ENCODE measurements at places on chromosomes 1 and 21. TPM values are rescaled to one million over a fixed set of nuclear protein-coding genes. Genes with fewer than 3 reads are reported as not detected.

The ACTL8 gene
- not detected for polyA plus RNA-seq

- no peak for DNase-seq
Measured at GRCh38 chr1:98288494-98288893, 367.7 kb upstream of the DPYD start.

The ZNF695 gene
- polyA plus RNA-seq: 0.11 TPM

The CLCA4 gene
- polyA plus RNA-seq: 11.7 TPM

The CELA3A gene
- polyA plus RNA-seq: 2.0 TPM

The CYP4Z1 gene
- polyA plus RNA-seq: 0.25 TPM

- no peak for DNase-seq
Measured at GRCh38 chr1:175499595-175500382, 243.6 kb downstream of the TNR start.

The OLIG2 gene
- not detected for polyA plus RNA-seq

DNA sequence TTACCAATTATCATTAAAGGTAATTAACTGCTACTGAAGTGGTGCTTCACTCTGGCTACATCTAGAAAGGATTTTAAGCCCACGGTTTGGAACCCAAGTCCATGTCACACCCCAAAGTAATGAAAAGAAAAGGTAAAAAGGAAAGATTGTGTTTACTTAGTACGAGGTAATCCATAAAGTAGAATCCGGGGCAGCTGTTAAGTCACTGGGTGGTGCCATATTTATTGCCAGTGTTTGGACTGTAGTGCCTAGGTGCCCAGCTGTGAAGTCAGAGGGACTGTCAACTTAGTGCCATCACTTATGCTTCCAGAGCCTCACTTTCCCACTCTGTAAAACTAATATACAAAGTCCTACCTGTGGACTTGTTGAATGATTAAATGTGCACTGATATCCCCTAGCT, 52.2 kb upstream of the GRHL3 start:
- DNase-seq: no peak

The FAM78B gene
- 1.4 TPM for polyA plus RNA-seq

- DNase-seq: no peak
Measured at GRCh38 chr1:16095447-16095846, 22.0 kb upstream of the FAM131C start.

DNA sequence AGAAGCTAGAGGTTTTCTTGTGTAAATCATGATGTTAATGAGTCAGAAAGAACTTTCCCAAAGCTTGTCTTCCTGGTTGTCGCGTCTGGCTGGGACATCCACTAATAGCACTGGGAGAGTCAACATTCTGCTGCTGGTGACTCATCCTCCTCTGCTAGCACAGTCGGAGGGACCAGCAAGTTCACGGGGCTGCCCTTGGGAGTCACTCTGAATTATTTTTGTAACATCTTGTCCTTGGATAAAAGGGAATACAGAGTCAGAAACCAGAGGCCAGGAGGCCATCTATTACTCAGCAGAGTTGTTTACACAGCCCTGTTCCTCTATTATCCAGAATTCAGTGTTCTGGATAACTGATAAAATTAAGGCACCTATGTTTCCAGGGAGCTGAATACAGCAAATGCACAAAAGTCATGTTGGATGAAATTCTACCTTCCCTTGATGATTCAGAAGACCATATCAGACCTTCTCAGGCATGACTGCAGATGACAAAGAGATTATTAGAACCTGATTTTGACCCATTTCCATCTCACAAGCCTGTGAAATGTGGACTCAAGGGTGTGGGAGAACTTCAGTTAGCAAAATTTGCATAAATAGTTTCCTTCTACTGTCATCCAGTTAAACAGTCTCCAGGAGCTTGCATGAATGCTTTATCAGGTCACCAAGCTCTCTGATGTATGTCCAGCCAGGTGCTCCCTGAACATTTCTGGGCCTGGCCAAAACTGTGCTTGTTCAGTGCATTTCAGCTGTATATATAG, 68.1 kb downstream of the JAK1 start:
- peak; percentile 33 for DNase-seq

The SGIP1 gene
- 1.4 TPM for polyA plus RNA-seq

The RNU1-1 gene
- not detected for polyA plus RNA-seq

- DNase-seq: no peak
Measured at GRCh38 chr1:206144605-206145004, 27.4 kb upstream of the AVPR1B start.

DNA sequence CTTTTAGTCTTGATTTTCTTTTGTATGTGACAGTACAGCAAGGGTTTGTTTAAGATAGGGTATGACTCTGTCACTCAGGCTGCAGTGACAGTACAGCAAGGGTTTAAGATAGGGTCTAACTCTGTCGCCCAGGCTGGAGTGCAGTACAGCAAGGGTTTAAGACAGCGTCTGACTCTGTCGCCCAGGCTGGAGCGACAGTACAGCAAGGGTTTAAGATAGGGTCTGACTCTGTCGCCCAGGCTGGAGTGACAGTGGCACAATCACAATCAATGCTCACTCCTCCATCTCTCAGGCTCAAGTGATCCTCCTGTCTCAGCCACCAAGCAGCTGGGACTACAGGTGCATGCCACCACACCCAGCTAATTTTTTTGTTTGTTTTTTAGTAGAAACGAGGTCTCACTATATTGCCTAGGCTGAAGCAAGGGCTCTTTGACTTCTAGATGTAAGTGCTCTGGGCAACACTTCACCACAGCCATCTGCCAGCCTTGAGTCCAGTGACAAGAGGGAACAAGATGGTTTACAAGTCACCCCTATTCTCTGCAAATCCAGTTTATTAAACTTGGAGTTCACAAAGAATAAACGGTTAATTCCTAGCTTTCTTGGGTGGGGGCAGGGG, 965 bp upstream of the SH2D5 start:
- no peak for DNase-seq

The GJA9 gene
- polyA plus RNA-seq: not detected

The CDCA8 gene
- polyA plus RNA-seq: 1.3 TPM

DNA sequence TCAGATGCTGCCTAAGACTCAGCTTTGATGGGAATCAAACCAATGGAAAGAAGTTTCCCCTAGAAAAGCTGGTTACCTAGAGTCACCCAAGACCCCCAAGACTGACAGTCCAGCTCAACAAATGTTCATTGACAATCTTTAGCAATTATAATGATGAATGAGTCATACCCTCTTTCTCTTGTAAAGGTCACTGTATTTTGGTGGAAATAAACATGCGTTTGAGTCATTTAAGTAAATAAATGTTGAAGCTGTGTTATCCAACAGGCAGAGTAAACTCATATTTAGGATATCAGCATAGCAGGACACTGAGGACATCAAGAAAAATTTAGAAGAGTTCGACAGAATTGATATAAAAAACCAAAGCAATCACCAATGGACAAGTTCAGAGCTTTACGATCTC, 295.9 kb downstream of the RGS7 start:
- no peak for DNase-seq

DNA sequence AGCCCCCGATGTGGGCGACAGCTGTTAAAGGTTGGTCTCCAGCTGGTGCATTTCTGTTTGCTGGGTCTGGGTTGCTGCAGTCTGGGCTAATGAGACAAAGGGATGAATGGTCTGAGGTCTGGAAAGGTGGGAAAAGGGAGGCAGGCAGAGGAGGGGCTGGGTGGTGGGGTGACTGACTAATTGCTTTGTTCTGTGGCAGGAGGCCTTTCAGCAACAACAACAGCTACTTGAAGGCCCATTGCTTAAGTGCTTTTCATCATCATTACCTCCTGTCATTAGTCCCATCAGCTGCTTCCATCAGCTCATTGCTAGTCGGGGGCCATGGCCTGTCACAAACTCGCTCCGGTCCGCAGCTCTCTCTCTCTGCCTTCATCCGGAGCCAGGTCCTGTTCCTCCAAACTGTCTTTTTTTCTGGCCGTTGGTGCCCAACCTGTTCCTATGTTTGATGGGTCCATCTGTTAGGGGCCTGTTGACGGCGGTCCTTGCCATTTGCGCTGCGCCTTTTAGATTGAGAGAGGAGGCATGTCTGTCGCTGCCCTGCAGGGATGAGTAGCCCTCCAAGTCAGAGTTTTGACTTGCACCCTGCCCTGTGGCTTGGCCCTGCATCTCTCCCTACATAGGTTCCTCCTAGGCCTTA, 105.6 kb upstream of the PLXNA2 start:
- no peak for DNase-seq

The CATSPERE gene
- polyA plus RNA-seq: 0.38 TPM

DNA sequence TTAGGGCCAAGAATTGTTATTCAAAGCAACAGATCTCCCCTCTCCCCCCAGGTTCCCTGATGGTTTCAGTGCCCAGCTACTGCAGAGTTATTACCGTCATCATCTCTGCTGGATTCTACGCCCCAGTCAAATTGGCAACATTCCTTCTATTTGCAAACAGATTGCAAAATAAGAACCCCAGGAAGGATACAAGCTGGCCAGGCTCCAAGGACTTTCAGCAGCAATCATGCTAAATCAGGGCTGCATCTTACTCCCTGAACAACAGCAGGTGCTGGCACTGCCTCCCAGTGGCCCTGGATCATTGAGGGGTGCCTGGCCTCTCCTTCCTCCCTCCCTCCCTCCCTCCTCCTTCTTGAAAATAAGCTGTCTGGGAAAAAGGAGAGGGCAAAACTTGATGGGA, 521.6 kb upstream of the BEND5 start:
- DNase-seq: no peak

- no peak for DNase-seq
Measured at GRCh38 chr1:202274611-202275010, 67.1 kb downstream of the UBE2T start.

- no peak for DNase-seq
Measured at GRCh38 chr1:47409311-47410067, 6.6 kb upstream of the FOXE3 start.

- no peak for DNase-seq
Measured at GRCh38 chr1:25695090-25695770, 78.6 kb downstream of the MAN1C1 start.

The SLC6A9 gene
- polyA plus RNA-seq: 19.8 TPM

The TMEM125 gene
- polyA plus RNA-seq: 0.47 TPM

GRCh38 chr1:177142791-177143271, 21.7 kb downstream of the ASTN1 start:
- DNase-seq: no peak

DNA sequence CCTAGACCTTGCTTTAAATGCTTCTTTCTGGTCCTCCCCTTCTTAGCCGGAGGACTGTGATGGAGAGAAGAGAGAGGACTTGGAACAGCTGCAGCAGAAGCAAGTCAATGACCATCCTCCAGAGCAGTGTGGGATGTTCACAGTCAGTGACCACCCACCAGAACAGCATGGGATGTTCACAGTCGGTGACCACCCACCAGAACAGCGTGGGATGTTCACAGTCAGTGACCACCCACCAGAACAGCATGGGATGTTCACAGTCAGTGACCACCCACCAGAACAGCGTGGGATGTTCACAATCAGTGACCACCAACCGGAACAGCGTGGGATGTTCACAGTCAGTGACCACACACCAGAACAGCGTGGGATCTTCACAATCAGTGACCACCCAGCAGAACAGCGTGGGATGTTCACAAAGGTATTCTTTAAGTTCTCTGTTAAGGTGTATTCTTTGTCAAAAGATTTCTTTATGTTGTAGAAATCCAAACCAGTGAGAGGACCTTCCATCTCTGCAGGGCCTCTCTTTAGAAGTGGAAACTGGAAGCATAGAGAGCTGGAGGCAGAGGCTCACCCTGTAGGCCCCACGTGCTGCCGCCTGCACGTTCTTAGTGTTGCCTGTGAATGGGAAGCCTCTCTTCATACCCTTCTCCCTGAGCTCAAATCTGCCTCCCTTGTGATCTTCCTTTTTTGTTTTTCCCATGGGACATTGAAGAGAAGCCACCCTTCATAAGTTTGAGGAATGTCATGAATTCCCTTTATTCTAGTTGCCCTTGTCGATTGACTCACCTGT, 10.6 kb downstream of the PCNT start:
- no peak for DNase-seq

DNA sequence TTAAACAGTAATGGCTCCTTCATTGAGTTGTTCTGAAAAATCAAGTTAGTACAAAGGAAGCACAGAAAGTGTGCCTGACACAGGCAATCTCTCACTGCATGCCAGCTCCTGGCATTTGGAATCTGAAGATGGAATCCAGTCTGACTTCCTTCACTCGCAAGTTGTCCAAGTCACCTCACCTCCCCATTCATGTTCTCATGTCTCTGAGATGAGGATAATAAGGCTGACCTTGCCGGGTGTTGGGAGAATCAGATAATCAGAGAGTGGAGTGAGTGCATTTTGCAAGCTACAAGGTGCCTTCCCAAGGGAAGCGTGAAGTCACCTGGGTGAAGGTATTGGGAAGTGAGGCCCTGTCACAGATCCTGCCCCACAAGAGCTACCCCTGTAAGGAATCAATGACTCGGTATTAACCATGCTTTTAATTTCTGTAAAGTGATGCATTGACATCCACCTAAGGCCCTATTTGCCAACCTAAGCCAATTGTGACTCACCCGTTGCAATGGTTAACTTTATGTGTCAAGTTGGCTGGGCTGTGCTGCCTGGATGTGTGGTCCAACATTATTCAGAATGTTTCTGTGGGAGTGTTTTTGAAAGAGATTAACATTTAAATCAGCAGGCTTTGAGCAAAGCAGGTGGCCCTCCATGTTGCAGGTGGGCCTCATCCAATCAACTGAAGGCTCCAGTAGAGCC, 62.5 kb upstream of the TARBP1 start:
- DNase-seq: no peak

DNA sequence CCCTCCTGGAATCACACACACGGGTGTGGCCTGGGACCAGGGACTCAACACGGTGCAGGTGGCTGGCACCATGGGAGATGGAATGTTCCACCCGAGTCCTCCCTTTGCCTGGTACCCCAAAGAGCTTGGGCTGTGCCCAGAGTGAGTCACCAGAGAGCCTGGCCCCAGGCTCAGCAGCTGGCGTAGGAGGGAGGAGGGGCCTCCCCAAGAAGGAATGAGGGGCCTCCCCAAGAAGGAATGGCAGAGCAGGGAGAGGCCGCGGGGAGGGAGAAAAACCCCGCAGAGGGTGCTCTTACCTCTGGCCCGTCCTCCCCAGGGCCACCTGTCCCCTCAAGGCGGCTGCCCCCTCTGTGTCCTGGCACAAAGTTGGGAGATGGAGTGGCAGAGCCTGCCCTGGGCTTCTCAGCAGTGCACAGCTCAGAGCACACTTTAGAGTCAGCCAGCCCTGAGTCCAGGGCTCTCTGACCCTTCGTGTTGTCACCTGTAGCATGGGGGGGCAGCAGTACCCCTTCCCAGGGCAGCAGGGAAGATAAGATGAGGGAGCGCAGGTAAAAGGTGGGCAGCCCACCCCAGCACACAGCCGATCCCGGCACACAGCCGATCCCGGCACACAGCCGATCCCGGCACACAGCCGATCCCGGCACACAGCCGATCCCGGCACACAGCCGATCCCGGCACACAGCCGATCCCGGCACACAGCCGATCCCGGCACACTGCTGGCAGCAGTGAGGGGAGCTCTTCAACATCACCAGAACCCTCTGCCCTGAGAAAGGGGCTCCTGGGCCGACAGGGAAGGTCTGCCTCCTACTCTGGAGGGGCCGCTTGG, 20.2 kb upstream of the KCNAB2 start:
- DNase-seq: no peak
